ENCODE measurements at places on chromosomes 3 and 15. TPM values are rescaled to one million over a fixed set of nuclear protein-coding genes. Genes with fewer than 3 reads are reported as not detected.

The NDN gene
- total RNA-seq, result 3.5 TPM

The CLSTN2 gene
- not detected for total RNA-seq

The MASP1 gene
- not detected for total RNA-seq

The CTDSPL gene
- 2.1 TPM for total RNA-seq

The RETNLB gene
- total RNA-seq, result not detected

The EIF2A gene
- 84.2 TPM for total RNA-seq

The RTP1 gene
- total RNA-seq, result not detected

The VPS8 gene
- total RNA-seq, result 59.1 TPM

The TM4SF1 gene
- total RNA-seq, result not detected

The C3orf20 gene
- 0.25 TPM for total RNA-seq

DNA sequence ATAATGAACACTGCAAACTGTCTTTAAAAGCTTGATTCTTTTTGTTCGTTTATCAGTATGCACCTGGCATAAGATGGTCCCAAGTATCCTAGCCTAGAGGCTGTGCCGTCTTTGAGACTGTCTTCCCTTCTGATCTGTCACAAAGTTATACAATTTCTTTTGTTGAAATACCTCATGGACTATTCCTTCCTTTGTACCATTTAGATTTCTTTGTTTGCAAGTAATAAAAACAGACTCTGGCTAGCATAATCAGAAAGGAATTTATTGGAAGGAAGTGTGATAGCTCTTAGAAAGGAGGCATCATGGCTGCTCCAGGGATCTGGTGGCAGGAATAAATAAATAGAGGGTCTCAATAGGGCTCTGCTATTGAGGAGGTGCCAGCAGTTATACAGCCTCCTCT is 280.4 kb downstream of the SLC9A9 start:
- H3K4me1 ChIP-seq, result no peaks in the 10 kb centered on the region
- no peak for DNase-seq
- no peaks in the 10 kb centered on the region for H3K27me3 ChIP-seq
- no peak overlapping the region for H3K4me3 ChIP-seq
- no peak overlapping the region for H3K27ac ChIP-seq

GRCh38 chr15:71275566-71276335 is 160.5 kb downstream of the THSD4 start:
- no peaks in the 10 kb centered on the region for H3K36me3 ChIP-seq
- H3K27me3 ChIP-seq, result peaks cover 8% of the 10 kb centered on the region
- H3K4me1 ChIP-seq, result no peaks in the 10 kb centered on the region
- no peak overlapping the region for H3K4me3 ChIP-seq

GRCh38 chr3:133038089-133038730 is at the start of gene TMEM108:
Gene TMEM108 (plus strand): TSS chr3:133038391.
- H3K27me3 ChIP-seq, result peaks cover 42% of the 10 kb centered on the region
- peaks cover 2% of the 10 kb centered on the region for H3K4me1 ChIP-seq
- no peak within 1 kb of the TSS for H3K27ac ChIP-seq
- DNase-seq, result peak; percentile 52
- no peaks in the 10 kb centered on the region for H3K36me3 ChIP-seq
- peak within 1 kb of the TSS; percentile 50 for H3K4me3 ChIP-seq

GRCh38 chr3:108133048-108133369 is 42.2 kb upstream of the CD47 start:
- DNase-seq, result no peak
- H3K36me3 ChIP-seq, result peaks cover 77% of the 10 kb centered on the region
- H3K27ac ChIP-seq, result peak overlapping the region; percentile 89
- no peaks in the 10 kb centered on the region for H3K27me3 ChIP-seq
- H3K4me1 ChIP-seq, result peaks cover 60% of the 10 kb centered on the region
- peak overlapping the region; percentile 85 for H3K4me3 ChIP-seq

- H3K4me1 ChIP-seq, result no peaks in the 10 kb centered on the region
- no peak overlapping the region for H3K4me3 ChIP-seq
- no peaks in the 10 kb centered on the region for H3K36me3 ChIP-seq
- DNase-seq, result no peak
Observed at GRCh38 chr3:154786724-154787123, 293.4 kb upstream of the MME start.

- peaks cover 38% of the 10 kb centered on the region for H3K4me1 ChIP-seq
- H3K27me3 ChIP-seq, result peaks cover 55% of the 10 kb centered on the region
- peak overlapping the region; percentile 36 for H3K27ac ChIP-seq
- no peak overlapping the region for H3K4me3 ChIP-seq
- H3K36me3 ChIP-seq, result peaks cover 4% of the 10 kb centered on the region
Observed at GRCh38 chr3:134801204-134801958, 6.3 kb downstream of the EPHB1 start.

DNA sequence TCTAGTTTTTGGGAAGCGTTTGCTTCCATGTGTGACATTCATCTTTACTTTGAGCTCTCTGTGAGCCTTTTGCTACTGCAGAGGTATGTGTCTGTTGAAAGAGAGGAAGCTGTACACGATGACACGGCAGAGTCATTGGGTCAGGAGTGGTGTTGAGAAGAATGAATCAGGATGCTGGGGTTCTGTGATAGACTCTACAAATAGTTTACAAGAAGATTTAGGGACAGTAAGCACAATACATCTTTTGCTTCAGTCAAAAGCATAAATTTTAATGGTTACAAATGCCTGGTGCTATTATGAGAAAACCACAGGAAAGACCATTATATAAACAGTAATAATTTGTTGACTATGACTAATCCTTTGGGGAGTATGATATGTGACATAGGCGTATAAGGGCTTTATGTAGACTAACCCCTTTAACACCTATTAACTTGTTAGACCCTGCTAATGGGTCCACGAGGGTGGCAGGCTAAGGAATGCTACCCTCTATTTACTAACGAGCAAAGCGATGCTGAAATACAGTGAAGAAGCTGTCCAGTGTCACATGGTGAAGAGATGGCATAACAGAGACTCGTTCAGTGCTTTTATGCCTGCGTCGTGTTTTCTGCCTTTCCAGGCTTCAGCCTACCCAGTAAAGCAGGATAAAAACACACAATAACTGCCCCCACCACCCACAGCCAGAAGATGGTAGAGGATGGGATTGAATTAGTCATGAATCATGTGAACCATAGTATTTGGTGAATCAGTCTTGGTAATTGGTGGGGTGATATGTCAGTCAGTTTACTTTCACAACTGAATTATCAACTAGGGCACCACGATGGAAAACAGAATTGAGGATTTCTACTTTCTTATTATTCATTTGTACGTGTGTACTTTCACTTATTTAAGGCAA is 118.8 kb downstream of the LPP start:
- peaks cover 19% of the 10 kb centered on the region for H3K36me3 ChIP-seq
- H3K27ac ChIP-seq, result no peak overlapping the region
- no peak for DNase-seq
- H3K4me3 ChIP-seq, result no peak overlapping the region
- peaks cover 9% of the 10 kb centered on the region for H3K4me1 ChIP-seq

GRCh38 chr15:76059320-76060117 is at the start of gene TMEM266:
Gene TMEM266 (plus strand): TSS chr15:76059985. CDS start chr15:76134264, 74,279 bp downstream.
- peak within 1 kb of the TSS; percentile 71 for H3K4me3 ChIP-seq
- no peaks in the 10 kb centered on the region for H3K36me3 ChIP-seq
- H3K27ac ChIP-seq, result no peak within 1 kb of the TSS
- H3K4me1 ChIP-seq, result peaks cover 16% of the 10 kb centered on the region

GRCh38 chr3:128143496-128143895 is 9.8 kb upstream of the EEFSEC start:
- no peaks in the 10 kb centered on the region for H3K4me1 ChIP-seq
- no peak overlapping the region for H3K4me3 ChIP-seq
- peaks cover 10% of the 10 kb centered on the region for H3K27me3 ChIP-seq
- no peak overlapping the region for H3K27ac ChIP-seq
- DNase-seq, result no peak

- H3K4me1 ChIP-seq, result peaks cover 50% of the 10 kb centered on the region
- no peak for DNase-seq
- H3K27me3 ChIP-seq, result no peaks in the 10 kb centered on the region
- peaks cover 5% of the 10 kb centered on the region for H3K36me3 ChIP-seq
Observed at GRCh38 chr3:71310359-71310979, 273.1 kb downstream of the FOXP1 start.

- H3K36me3 ChIP-seq, result peaks cover 1% of the 10 kb centered on the region
- no peaks in the 10 kb centered on the region for H3K4me1 ChIP-seq
- H3K27me3 ChIP-seq, result peaks cover 17% of the 10 kb centered on the region
- H3K4me3 ChIP-seq, result no peak overlapping the region
- no peak overlapping the region for H3K27ac ChIP-seq
Observed at GRCh38 chr3:12235691-12236090, 53.2 kb upstream of the PPARG start.

- no peak overlapping the region for H3K27ac ChIP-seq
- no peak for DNase-seq
- H3K4me1 ChIP-seq, result no peaks in the 10 kb centered on the region
- peaks cover 6% of the 10 kb centered on the region for H3K27me3 ChIP-seq
- H3K36me3 ChIP-seq, result no peaks in the 10 kb centered on the region
- H3K4me3 ChIP-seq, result no peak overlapping the region
Observed at GRCh38 chr3:185090811-185091210, 62.0 kb downstream of the C3orf70 start.

DNA sequence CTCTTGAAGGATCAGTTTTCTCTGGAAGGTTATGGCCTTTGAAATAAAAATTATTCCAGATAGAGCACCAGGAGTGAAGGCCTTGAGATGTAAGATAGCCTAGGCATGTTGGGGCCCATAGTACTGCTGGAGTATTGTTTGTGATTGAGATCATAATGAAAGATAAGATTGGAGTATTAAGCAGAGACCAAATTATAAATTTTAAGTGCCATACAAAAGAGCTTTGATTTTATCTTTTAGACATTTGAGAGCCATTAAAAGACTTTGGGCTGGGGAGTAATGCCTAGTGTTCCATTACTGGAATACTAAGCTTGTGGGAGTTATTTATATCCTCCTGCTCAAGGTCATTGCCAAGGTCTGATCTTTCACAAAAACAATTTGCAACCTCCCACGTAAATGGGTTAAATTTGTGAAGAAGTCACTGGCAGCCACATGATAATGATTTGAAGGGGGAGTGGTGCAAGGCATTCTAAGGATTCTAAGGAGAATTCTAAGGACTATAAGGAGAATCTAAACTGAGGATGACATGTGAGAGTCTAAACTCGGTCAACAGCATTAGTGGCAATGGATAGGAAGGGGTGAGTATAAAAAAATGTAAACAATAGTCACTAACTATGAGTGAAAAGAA is 12.8 kb downstream of the ELL3 start:
- H3K4me1 ChIP-seq, result no peaks in the 10 kb centered on the region
- H3K4me3 ChIP-seq, result no peak overlapping the region
- H3K36me3 ChIP-seq, result peaks cover 23% of the 10 kb centered on the region
- no peak for DNase-seq

GRCh38 chr15:82093774-82094211 is 48.0 kb upstream of the MEX3B start:
- H3K4me1 ChIP-seq, result no peaks in the 10 kb centered on the region
- H3K27me3 ChIP-seq, result peaks cover 2% of the 10 kb centered on the region
- no peak overlapping the region for H3K4me3 ChIP-seq
- DNase-seq, result no peak
- H3K36me3 ChIP-seq, result no peaks in the 10 kb centered on the region

DNA sequence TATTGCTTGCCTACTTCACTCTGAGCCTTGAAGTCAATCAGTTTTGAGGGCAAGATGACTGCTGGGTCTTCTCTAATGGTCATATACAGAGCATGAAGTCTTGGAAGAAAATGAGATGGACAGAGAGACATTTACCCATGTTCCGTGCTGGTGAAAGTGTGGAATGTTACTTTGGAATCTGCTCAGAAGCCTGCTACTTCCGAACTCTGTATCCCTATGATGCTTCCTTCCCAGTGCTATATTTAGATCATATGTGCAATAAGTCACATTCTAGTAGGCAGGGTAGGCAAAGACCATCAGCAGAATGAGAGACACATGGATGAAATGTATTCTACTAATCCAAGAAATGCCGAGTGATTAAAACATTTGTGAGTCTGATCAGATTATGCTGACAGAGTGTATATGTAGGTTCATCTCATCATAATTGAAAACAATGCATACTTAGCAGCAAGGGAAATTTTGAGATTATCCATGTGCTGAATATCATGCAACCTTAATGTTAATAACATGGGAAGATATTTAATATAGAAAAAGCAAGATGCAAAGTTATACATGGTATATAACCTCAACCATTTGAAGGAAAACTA is 60.5 kb downstream of the RAB7A start:
- no peak for DNase-seq
- H3K27me3 ChIP-seq, result no peaks in the 10 kb centered on the region
- H3K27ac ChIP-seq, result peak overlapping the region; percentile 99

DNA sequence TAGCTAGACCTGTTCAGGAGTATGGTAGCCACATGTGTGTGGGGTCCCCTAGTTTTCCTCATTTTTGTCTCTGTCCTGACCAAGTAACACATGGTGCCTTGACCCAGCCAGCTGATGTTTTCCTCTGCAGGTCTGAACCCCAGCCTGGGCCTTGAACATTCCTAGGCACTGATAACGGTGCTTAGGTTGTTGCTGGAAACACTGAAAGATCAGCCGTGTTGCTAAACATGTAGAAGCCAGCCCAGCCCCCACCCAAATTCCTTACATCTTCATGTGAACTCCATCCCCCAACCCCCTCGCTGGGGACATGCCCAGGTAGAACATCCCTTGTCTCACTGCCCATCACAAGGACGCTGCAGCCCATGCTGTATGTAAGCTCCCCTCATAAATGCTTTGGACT is 18.7 kb downstream of the RTP3 start:
- no peak overlapping the region for H3K4me3 ChIP-seq
- H3K27me3 ChIP-seq, result peaks cover 10% of the 10 kb centered on the region
- no peaks in the 10 kb centered on the region for H3K36me3 ChIP-seq
- H3K4me1 ChIP-seq, result no peaks in the 10 kb centered on the region
- no peak overlapping the region for H3K27ac ChIP-seq
- DNase-seq, result no peak

DNA sequence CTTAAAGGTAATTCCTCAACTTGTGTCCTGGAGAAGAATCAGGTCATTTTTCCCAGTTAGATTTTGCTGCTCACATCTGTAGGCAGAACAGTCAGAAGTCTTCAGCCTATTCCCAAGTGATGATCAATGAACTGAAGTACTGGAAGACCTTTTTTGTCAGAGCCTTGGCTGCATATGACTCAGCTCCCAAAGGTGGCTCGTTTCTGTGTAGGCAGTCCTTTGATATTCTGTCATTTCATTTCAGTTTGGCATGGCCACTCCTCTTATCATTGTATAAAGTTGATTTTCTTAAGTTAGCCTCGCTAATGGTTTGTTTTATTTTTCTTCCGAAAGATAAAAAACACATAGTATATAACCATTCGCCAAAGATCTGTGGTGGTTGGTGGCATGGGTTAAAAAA is 90.7 kb downstream of the KLHL25 start:
- DNase-seq, result no peak
- peak overlapping the region; percentile 80 for H3K27ac ChIP-seq
- H3K27me3 ChIP-seq, result no peaks in the 10 kb centered on the region
- H3K4me3 ChIP-seq, result peak overlapping the region; percentile 64
- H3K36me3 ChIP-seq, result peaks cover 17% of the 10 kb centered on the region

GRCh38 chr3:119829420-119829819 is 47.5 kb downstream of the NR1I2 start:
- H3K4me3 ChIP-seq, result no peak overlapping the region
- DNase-seq, result no peak
- H3K36me3 ChIP-seq, result peaks cover 12% of the 10 kb centered on the region
- H3K27me3 ChIP-seq, result no peaks in the 10 kb centered on the region

DNA sequence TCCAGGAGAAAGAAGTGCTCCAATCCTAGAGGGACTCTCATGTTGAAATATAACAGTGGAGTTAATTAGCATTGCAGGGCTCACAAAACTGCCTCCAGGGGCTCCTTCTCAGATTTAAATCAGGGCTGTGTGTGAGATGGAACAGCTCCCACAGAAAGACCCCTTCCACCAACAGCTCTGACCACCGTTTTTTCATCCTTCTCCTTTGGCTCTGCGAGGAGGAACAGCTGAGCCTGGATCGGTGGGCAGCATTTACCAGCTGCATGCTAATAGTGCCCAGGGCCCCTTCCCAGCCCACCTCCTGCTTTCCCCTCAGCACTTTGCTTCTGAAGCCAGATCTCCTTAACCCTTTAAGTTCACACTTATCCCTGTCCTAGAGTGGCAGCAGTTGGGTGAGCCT is 119.2 kb upstream of the UBE2E1 start:
- H3K27me3 ChIP-seq, result peaks cover 2% of the 10 kb centered on the region
- H3K36me3 ChIP-seq, result peaks cover 1% of the 10 kb centered on the region
- DNase-seq, result no peak
- H3K4me3 ChIP-seq, result no peak overlapping the region
- no peak overlapping the region for H3K27ac ChIP-seq

Data from activated naive CD8-positive, alpha-beta T cell treated with anti-CD3 and anti-CD28 coated beads, Interleukin-2, amount 10 ng/mL, durations not matched to agents 7 days and 5 days (primary cell).